ENCODE measurements at places on chromosomes 12 and 14.

GRCh38 chr12:120668868-120669840 lies 17.8 kb upstream of the MLEC start:
- no peak for DNase-seq

GRCh38 chr14:36132826-36133225 lies 43.7 kb downstream of the PTCSC3 start:
- DNase-seq: no peak

- no peak for DNase-seq
These were observed 5.0 kb downstream of the TMEM116 start for GRCh38 chr12:112007945-112008344.

- no peak for DNase-seq
These were observed at the start of gene LRP1-AS for GRCh38 chr12:57146961-57147944. TSS of gene LRP1-AS (minus strand) at chr12:57147619.

DNA sequence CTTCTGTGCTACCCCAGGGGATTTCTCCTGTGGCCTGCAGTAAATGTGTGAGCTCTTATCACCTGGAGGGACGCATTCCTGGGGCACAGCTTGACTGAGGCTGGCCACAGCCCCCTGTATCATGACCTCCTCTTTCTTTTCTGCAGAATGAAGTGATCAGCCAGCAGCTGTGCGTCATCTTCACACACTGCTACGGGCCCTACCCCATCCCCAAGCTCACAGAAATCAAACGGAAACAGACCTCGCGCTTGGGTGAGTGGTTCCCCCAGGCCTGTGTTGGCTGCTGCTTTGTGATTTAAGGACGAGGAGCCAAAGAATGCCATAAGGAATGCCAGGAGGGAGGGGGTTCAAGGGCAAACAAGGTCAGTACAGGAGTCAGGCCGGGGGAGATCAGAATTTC lies 50.5 kb upstream of the PWP1 start:
- no peak for DNase-seq

DNA sequence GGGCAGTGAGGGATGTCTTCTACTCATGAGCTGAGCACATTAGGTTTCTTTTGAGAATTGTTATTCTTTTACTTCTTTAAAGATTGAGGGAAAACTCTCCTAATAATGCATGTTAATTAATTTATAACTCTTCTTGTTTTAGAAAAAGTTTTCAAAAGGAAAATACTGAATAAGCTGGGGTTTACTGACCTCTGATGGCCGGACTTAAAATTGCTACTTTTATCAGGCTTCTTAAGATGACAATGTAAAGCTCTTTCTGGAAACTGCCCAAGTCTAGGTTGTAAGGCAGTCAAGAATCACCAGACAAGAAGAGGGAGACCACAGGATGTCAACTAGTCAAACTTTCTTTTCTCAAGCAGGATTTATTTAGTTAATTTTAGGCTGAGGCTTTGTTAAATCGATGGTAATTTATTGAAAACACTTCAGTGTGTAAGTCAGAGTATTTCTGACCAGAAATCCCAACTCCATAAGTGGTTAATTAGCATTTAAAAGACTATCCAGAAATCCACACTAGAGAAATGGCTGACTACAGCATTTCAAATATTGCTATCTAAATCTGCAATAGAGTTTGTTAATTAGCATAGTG lies 82.1 kb downstream of the AVPR1A start:
- no peak for DNase-seq

DNA sequence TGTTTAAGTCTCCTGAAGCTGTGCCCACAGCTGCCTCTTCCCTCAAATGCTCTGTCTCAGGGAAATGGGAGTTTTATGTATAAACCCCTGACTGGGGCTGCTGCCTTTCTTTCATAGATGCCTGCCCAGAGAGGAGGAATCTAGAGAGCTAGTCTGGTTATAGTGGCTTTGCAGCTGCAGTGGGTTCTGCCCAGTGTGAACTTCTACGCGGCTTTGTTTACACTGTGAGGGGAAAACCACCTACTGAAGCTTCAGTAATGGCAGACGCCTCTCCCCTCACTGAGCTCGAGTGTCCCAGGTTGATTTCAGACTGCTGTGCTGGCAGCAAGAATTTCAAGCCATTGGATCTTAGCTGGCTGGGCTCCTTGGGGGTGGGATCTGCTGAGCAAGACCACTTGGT lies 36.9 kb downstream of the SCYL2 start:
- no peak for DNase-seq

- no peak for DNase-seq
These were observed 78.8 kb downstream of the ETV6 start for GRCh38 chr12:11728154-11728755.

- DNase-seq: no peak
These were observed 511.4 kb downstream of the PCNX1 start for GRCh38 chr14:71418532-71419245.

GRCh38 chr14:69346710-69347109 lies 51.4 kb downstream of the ERH start:
- DNase-seq: no peak

DNA sequence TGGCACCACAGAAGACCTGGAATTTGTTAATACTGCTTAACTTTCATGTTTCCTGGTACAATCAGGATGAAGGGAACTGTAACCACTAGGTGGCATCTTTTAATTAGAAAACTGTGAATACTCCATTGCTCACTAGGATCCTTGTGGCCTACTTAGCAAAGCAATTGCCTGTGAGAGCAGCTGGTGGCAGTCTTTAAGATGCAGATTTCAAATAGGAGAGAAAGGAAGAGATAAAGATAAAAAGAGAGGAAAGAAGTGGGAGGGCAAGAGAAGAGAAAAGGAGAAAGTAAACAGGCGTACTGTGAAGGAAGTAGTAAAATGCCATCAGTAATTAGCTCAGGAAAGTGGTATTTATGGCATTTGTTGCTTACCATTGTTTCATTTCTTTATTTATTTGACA lies 114.5 kb downstream of the RAD51B start:
- DNase-seq: no peak

- DNase-seq: no peak
These were observed 16.7 kb upstream of the NEDD1 start for GRCh38 chr12:96890331-96890730.

GRCh38 chr12:76914102-76914859 lies 35.5 kb upstream of the CSRP2 start:
- no peak for DNase-seq

DNA sequence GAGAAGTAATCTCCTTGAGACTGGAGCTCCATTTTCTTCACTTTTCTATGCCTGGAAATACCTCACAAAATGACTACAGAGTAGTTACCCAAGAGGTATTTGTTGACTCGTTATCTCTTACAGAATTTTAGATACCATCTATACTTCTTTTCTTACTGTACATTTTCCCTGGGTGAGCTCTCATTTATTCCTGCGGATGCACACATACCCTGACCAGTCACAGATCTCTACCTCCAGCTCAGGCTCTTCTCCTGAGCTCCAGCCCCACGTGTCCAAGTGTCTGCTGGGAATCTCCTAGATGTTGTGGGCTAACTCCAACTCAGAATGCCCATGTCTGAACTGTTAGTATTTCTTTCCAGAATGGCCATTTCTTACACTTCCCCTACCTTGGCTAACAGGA lies 403.1 kb downstream of the RAD51B start:
- no peak for DNase-seq

DNA sequence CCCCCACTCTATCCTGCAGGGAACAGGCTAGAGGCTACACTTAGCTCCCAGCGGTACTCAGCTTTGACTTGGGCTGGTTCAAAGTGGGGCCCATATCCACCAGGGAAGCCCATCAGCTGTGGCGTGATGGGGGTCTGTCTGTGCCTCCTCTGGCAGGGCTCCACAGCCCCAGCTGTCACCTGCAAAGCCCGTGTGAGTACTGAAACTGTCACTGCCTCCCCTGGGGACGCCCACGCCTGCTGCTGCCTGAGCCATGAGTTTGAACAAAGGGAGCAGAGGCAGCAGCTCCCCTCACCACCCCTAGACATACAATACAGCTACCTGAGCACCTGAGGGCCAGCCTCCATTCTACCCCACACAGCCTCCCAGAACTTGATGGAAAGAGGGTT lies 5.0 kb downstream of the REM2 start:
- no peak for DNase-seq

GRCh38 chr14:35387713-35388579 lies 16.6 kb downstream of the NFKBIA start:
- DNase-seq: no peak

- DNase-seq: no peak
These were observed 79.5 kb downstream of the SLC25A47 start for GRCh38 chr14:100402631-100403030.

DNA sequence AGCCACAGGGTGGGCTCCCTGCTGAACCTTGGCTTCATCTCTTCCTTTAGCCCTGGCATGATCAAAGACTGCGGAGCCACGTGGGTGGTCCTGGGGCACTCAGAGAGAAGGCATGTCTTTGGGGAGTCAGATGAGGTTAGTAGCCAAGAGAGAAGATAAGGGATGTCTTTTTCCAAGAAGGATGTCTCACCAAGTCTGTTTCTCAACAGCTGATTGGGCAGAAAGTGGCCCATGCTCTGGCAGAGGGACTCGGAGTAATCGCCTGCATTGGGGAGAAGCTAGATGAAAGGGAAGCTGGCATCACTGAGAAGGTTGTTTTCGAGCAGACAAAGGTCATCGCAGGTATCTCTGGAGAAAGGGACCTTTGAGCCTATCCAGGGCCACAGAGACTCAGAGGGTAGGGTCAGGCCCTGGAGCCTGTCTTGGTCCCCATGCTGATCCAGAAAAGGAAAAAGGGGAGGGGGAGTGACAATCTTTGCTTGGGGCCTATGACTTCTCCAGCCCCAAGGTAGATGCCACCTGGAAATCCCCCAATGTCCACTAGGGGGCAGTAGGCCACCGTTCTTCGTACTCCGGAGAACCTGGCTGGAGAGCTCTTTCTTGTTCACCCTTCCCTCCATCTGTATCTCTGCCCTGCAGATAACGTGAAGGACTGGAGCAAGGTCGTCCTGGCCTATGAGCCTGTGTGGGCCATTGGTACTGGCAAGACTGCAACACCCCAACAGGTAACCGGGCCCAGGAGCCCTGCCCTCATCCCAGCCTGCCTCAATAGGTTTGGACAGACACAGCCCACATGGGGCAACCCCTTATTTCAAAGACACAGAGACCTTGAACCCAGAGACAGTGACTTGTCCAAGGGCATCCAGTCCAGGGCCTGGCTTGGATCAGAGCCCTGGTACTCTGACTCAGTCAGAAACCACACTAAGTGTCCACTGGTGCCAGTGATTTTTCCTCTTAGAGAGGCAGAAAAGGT lies 2.0 kb downstream of the TPI1 start:
- no peak for DNase-seq

DNA sequence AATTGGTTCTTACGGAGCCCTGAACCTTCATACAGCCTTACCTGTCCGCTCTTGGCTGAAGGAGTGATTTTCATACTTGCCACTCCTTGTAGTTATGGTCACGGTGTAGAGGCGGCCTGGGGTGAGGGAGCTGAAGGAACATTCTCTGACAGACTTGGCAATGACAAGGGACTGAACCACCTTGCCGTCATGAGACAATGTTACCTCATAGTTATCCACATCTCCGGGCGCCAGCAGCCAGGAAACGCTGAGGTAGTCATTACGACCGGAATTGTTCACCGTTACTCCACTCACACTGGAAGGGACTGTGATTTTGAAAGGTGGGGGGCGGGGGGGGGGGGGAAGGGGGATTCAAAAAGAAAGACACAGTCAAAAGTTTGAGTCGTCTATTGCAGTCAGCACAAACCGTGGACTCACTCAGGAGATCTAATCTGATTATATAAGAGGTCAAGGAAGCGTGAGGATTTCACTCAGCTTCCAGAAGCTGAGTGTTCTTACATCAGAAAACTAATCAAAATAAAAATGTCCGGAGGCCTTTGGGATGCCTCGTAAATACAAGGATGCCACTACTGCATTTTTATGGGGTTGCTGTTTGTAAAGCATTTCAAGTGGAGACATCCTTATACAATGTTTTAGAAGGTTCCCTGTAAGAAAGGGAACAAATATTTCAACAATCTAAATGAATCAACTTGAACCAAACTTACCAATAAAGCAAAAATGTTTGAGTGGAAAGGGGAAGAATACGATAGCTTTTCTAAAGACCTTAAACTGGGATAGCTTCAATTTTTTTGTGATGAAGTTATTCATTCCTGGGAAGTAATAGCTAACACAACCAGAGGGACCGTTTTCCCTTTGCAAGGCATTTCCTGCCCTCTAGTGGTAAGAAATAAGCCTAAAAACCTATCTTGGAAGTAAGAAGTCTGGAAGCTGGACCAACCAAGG lies 60.6 kb downstream of the PTPRB start:
- no peak for DNase-seq

DNA sequence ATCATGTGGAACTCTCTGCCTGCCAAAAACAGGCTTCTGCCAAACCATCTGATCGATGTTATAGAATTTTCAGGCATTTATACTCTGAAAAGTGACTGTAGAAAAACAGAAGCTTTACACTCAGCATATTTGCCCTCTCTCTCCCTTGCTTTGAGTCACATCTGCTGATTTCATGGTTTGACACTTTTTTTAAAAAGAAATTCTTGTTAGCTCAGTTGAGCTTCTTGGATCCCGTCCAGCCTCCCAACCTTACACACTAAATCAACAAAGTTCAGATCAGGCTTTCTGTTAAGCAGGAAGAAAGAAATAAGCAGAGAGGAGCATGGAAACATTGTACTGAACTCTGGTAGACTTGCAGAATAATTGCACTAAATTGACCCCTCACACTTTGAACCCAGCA lies 193.6 kb upstream of the SEL1L start:
- no peak for DNase-seq

- no peak for DNase-seq
These were observed 7.4 kb downstream of the REM2 start for GRCh38 chr14:22890416-22890815.

GRCh38 chr14:104680056-104680805 lies 9.2 kb upstream of the INF2 start:
- DNase-seq: no peak

GRCh38 chr12:85659754-85660530 lies 176.3 kb downstream of the RASSF9 start:
- no peak for DNase-seq

- no peak for DNase-seq
These were observed 26.3 kb downstream of the RXYLT1 start for GRCh38 chr12:63805704-63806672.

DNA sequence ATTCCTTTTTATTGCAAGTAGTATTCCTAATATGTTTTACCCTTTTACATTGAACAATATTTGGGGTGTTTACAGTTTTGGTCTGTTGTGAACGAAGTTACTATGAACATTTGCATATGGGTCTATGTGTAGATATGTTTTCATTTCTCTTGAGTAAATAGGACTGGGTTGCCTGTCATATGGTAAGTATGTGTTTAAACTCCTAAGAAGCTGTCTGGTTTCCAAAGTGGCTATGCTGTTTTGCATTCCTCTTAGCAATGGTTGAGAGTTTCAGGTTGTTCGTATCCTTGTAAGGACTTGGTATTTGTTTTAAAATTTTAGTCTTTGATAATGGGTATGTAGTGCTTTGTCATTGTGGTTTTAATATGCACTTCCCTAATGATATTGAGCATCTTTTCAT lies 6.3 kb downstream of the METAP2 start:
- DNase-seq: no peak

DNA sequence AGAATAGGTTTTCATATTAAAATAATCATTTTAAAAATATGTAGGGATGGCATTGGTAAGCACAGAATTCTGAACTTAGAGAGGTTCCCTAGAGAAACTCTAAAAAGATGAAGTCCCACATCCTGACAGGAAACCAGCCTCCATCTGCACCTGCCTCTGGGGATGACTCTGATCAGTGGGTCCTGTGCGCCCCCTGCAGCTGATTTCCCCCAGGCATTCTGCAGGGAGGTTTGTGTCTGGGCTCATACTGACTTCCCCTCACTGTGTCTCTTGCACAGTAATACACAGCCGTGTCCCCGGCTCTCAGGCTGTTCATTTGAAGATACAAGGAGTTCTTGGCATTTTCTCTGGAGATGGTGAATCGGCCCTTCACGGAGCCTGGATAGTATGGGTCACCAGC lies 602.9 kb downstream of the TMEM121 start:
- DNase-seq: no peak
